Stimulated activated CD8-positive, alpha-beta memory T cell treated with anti-CD3 and anti-CD28 coated beads, Interleukin-12 subunit alpha, Interleukin-12 subunit beta, amount 100 ng/mL, for 1 hour (primary cell): ENCODE measurements at places on chromosomes 1 and 21.

DNA sequence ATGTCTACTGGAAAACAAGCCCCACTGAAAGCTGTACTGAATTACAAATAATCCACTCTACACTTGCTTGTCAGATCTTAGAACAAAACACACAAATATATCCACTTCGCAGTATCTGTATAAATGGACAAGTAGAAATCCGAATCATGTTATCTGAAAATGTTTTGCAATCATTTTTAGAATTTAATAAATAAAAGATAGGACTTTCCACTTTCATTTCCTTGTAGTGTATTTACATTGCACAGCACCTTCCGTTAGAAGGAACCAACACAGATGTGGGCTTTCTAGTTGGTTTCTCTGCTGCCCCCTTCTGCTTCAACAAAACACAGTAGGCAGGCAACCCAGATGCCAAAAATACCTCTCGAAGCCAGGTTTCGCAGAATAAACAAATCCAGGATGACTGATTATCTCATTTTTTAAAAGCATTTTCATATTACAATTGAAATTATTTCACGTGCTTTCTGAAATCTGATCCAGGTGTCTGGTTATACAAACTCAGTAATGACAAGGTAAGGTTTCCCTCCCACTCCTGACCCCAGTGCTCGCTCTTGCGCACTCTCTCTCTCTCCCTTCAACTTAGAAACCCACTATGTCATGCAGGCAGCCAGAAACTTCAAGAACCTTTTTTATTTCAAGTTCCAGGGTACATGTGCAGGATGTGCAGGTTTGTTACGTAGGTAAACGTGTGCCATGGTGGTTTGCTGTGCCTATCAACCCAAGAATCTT is 389.9 kb downstream of the SMYD3 start:
- peak; percentile 2 for DNase-seq

DNA sequence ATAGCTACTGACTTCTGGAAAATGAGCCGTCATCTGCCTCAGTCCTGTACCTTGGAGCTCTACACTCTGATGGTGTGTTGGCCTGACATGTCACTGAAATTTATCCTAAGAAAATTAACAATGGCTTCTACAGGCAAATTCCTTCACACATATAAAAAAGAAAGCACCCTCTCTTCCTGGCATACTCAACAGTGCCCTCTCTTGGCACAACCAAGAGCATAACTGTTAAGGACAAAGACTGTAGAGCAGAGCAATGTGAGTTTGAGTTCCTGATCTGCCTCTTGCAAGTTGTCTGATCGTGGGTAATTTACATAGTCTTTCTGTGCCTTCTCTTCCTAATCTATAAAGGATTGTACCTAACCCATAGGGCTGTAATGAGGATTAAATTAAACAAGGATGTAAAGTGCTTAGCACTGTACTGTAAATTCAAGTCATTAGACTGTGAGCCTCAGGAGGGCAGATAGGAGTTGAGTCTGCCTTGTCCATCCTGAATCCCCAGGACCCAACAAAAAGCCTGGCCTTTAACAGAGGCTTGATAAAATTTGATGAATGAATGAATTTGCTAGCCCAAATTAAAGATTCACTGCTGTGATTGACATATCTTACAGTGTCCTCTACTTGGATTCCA is 83.5 kb downstream of the SYF2 start:
- DNase-seq, result peak; percentile 5

DNA sequence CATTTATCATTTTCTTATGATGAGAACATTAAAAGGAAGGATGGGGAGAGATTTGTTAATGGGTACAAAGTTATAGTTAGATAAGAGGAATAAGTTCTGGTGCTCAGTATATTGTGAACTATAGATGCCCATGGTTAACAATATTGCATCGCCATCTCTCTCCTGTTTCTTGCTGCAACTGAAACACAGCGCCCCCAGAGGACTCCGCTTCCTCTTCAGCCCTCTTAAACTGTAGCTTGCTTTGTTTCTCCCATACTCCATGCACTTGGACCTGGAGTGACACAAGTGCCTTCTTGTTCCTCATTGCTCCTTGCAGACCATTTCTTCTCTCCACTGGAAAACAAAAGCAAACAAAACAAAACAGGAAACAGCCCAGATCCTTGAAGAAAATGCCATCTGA is 70.1 kb upstream of the NTPCR start:
- no peak for DNase-seq

GRCh38 chr1:89436856-89437255 is 73.0 kb downstream of the GBP6 start:
- DNase-seq, result no peak

GRCh38 chr1:56908619-56909221 is 54.1 kb downstream of the C8A start:
- no peak for DNase-seq

GRCh38 chr21:19461481-19462205 is 1058.1 kb upstream of the TMPRSS15 start:
- no peak for DNase-seq

DNA sequence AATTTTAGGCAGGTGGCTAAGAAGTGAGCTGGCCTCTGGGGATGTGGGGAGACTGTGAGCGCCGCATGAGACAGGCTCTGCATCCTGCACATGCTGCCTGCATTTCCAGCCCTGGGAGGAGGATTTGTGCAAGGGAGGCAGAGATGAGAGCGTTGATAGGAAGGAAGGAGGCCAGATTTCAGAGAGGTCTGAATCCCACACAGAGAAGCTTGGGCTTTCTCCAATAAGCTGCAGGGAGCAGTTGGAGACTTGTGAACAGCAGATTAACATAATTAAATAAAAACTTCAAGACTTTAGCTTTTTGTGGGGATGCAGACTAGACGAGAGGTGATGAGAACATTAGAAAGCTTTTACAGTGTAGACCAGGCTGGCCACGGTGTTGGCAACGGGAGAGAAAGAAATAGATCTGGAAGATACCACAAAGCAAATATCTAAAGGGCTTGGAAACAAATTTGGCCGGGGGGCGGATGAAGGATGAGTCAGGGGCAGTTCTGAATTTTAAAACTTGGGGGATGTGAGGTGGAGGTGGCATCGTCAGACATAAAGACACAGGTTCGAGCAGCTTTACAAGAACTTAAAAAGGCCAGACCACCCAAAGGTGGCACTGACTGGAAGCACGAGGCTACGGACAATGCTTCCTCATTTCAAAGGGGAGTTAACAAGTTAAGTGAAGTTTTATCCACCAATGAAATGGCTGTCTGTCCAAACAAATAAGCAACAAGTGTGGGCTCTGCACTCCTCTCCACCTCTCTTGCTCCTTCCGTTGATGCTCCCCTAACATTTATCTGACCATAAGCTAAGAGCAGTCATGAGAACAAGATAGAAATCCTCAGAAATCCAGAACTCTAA is 57.0 kb downstream of the HIVEP3 start:
- DNase-seq, result no peak

DNA sequence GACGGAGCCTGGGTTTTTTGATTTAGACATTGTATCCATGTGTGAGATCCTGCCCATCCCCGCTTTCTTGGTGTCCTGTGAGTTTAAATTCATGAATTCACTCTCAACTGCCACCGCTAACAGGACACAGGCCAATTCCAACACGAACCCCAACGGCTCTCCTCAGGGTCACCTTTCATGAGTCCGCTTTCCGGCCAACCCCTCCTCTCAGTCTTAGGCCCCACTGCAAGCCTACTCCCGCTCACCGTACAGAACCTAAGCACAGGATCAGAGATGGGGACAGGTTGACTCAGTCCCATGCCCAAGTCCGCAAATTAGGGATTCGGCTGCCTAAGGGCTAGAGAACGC is 238 bp upstream of the SCP2 start:
- no peak for DNase-seq

DNA sequence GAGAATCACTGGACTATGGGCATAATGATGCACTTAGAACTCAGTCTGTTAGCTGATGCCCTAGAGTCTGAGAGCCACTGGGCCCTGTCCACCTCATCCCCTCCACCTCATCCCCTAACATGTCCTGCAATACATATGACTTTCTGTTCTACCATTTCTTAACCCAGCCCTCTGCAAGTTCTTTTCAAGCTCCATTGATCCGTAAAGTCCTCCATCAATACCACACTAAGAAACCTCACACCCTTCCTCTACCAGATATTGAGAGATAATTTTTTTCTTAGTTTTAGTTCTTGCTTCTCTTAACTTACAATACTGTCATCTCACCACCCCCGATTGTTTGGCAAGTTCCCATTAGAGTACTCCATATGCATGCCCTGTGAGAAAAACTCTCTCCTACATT is 22.1 kb downstream of the FCRL4 start:
- DNase-seq, result no peak

GRCh38 chr1:204975568-204976235 is 67.3 kb upstream of the CNTN2 start:
- peak; percentile 24 for DNase-seq

- DNase-seq, result no peak
Observed at GRCh38 chr1:78722947-78723346, 73.3 kb downstream of the IFI44 start.

DNA sequence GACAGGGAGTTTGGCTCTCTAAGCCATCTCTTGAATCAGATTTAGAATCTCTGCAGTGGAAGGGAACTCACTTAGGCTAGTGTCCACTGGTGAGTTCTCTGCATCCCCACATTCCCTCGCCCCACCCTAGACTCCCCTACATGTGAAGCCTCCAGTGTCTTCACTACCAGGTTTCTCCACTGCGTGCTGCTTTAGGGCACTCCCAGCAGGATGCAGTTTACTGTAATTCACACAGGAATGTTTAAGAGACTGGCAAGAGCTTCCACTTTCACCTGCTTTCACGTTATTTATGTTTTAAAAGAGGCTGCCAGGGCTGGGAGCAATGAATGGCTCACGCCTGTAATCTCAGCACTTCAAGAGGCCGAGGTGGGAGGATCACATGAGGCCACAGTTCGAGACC is 60.2 kb downstream of the KAZN start:
- DNase-seq, result no peak

- no peak for DNase-seq
Observed at GRCh38 chr1:203268901-203269653, 36.2 kb upstream of the BTG2 start.

DNA sequence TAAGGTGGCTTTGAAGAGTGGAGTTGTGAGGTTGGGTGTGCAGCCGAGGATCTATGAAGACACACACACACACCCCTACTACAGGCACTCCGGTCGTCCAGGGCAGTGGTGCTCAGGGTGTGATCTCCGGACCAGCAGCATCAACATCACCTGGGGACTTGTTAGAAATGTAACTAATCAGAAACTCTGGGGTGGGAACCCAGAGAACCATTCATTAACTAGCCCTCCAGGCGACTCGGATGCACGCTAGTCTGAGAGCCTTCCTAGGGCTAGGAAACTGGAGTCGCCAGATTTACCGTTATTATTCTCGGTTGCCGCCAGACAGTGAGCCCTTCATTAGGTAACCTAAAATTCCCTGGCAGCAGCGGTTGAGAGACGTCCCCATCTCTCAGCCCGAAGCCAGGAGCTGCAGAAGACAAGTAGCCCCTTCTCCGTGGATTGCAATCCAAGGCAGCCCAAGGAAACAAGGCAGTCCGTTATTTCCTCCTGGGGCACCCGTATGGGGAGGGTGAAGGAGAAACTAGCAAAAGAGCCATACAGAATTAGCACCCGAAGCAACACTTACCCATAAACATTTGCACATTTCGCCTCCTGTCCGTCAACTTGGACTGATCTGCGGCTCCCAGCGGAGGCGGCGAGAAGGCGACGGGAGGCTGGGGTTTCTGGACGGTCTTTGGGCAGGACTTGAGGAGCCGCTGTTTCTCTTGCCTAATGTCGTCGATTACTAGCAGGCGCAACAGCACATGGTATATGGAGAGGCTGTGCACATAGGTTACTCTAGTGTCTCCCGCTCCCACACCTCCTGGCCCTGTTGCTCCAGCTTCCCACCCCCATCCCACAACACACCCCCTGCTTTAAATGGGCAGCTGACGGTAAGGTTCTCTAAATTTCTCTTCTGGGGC is 2.9 kb upstream of the CCN1 start:
- DNase-seq, result no peak

DNA sequence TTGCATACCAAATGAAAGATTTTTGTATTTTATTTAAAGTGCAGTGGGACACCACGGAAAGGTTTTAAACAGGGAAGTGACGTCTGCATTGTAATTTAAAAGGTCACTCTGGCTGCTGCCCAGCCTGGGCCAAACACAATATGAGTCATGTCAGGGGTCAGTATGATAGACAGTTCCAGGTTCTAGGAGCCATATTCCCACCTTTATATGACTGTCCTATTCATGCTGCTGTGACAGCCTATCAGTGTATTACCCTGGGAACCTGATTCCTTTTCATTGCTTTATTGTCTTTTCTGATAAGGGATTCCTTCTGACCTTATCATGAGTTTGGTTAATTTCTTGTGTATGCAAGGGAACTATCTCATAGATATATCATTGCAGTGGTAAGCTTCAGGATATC is 5.3 kb downstream of the VANGL1 start:
- DNase-seq, result no peak

- no peak for DNase-seq
Observed at GRCh38 chr1:182888736-182889531, 49.8 kb downstream of the DHX9 start.

GRCh38 chr1:11502516-11502915 is 23.6 kb downstream of the DISP3 start:
- no peak for DNase-seq

DNA sequence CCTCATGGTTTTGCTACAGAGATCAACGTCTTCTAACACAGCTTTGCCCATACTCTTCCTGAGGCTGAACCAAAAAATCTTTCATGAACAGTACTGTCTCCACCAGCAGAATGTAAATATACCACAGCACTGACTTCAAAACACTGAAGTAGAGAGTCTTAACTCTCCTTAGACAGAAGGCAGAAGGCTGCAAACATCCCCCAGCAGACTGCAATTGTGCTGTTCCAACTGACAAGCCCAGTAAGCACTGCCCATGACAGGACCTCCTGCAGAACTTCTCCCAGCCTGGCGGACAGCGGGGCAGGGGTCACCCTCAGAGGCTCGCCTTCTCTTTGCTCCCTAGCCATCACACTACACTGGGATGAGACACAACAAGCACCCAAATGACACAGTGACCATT is 218.7 kb downstream of the RERE start:
- DNase-seq, result no peak

GRCh38 chr1:168509875-168510791 is 33.7 kb downstream of the XCL2 start:
- no peak for DNase-seq

- DNase-seq, result no peak
Observed at GRCh38 chr1:156571261-156571852, 1.0 kb downstream of the IQGAP3 start.

- DNase-seq, result no peak
Observed at GRCh38 chr1:1343811-1344421, 5.3 kb downstream of the DVL1 start.

DNA sequence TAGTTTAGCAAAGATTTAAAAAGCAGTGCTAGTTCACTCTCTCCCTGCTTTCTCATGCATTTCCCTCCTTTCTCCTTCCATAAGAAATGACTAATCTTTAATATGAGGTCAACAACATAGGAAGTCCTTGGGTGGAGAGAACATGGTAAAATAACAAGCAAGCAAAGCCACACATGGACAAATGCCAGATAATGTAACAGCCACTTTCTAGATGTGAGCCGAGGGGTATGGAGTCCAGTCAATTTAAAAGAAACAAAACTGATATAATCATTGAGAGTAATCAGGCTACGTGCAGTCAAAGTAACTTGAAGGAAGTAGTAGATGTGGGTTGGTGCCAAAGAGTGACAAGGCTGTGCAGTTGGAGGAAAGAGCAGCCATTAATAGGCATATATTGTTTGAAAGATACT is 69.6 kb downstream of the DUSP10 start:
- DNase-seq, result no peak
